ENCODE measurements at places on chromosomes 7 and 10. TPM values are rescaled to one million over a fixed set of nuclear protein-coding genes. Genes with fewer than 3 reads are reported as not detected.

ZNF503 gene
- 0.85 TPM for total RNA-seq

FAM170B gene
- not detected for total RNA-seq

UBN2 gene
- total RNA-seq = 5.3 TPM

MACROH2A2 gene
- total RNA-seq = not detected

HOXA13 gene
- total RNA-seq = not detected

BLNK gene
- total RNA-seq = 107 TPM

CALML3 gene
- not detected for total RNA-seq

GPR146 gene
- total RNA-seq = 1.1 TPM

TAS2R3 gene
- total RNA-seq = 0.24 TPM

SPDYE2B gene
- total RNA-seq = not detected

GNGT1 gene
- not detected for total RNA-seq
